Left ventricle myocardium superior (tissue), 1 donor: ENCODE measurements at places on chromosomes 1 and 21. TPM values are rescaled to one million over a fixed set of nuclear protein-coding genes. Genes with fewer than 3 reads are reported as not detected.

- no peak for DNase-seq
Measured at GRCh38 chr21:36744190-36744559, 45.3 kb downstream of the SIM2 start.

DNA sequence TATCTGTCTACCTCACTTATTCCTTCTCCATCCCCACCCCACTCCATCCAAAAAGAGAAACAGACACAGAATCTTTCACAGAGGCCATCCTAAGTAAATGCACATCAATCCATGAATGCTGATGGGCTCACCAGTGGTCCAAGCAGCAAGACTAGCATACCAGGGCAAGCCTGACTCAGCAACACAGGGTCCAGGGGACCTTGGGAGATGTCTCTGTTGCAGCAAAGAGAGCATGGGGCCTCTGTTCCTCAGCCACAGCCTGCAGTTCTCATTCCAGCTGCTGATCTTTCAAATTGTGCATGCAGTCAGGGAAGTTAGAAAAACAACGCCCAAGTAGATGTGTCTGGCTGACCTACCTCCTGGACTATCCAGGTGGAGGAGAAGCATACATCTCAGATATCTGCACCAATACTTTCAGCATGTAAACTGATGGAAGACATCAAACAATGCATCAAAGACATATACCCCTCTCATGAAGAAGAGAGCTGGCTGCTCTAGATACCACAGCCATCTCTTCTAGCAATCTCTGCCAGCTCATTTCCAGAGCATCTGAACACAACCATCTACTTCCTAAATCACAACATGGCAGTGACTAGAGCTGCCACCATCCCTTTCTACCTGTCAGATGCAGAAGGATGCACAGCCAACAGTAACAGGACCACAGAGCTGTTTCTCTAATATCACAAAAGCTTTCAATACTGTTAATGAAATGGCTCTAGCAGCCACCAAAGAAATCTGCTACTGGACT lies 54.5 kb downstream of the CD34 start:
- DNase-seq, result no peak

- DNase-seq, result no peak
Measured at GRCh38 chr1:209727286-209727685, 22.6 kb downstream of the HSD11B1 start.

- DNase-seq, result no peak
Measured at GRCh38 chr1:172453607-172454006, 9.7 kb upstream of the PIGC start.

DNA sequence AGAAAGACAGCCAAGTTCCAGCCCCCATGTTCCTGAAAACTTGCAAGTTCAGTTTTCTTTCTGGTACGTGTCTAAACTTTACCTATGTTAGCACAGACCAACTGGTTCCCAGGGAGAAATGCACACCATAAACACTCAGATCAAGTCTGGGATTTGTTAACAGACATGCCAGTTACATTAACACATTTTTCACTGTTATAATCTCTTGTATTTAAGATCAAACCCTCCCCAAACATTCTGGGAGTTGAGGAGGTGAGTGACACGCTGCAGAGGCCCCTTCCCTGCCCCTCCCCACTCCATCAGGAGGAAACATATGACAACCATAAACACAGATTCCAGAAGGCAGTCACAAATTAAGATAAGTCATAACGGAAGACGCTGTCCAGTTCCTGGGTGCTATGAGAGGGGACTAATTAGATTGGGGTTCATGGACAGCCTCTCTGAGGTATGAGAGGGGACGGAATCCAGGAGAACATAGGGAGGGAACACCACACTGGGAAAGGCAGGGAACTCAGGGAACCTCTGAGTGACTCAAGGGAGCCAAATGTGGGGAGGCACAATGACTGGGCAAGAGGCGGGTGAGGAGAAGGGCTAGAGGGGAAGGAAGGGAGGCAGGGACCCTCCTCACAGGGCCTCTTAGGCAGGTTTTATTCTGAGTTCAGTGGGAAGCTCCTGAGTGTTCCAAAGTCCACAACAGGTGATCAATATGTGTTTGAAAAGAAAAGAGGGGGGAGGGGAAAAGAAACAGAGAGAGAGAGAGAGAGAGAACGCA lies 25.0 kb downstream of the DUSP10 start:
- DNase-seq, result no peak

GRCh38 chr1:36842448-36842847 lies 191.9 kb downstream of the GRIK3 start:
- DNase-seq, result no peak

GRCh38 chr1:88191917-88192316 lies 492.2 kb upstream of the PKN2 start:
- DNase-seq, result no peak

DNA sequence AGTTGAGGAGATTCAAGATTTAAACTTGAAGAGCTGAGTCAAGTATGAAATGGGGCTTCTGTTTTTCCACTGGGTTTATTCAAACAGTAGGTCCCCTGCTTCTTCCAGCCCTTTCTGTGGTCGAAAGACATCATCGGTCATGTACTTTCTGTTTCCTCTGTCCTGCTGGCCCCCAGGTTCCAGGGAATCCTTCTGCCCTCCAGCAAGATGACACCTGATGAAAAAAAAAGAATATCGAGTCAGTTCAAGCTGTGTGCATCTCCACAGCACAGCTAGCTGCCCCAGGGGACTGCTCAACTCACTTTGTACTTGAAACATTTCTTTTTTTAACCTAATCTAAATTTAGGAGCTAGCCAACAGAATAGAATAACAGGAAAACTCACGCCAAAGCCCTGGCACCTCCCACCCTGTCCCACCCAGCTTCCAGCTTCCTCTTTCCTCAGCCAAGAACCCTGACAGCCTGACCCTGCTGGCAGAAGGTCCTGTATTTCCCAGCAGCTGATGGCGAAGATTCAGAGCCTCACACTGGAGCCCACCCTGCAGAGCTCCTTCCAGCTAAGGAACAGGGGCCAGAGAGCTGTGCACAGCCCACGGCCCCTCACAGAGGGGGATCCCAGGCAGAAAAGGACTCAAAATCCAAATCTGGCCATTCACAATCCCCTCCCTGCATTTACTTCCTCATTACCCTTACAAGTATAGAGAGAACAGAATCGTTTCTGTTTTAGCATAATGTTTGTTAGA lies 176.5 kb downstream of the PSMG1 start:
- peak; percentile 77 for DNase-seq

- DNase-seq, result no peak
Measured at GRCh38 chr1:157806431-157807149, 13.3 kb downstream of the FCRL1 start.

DNA sequence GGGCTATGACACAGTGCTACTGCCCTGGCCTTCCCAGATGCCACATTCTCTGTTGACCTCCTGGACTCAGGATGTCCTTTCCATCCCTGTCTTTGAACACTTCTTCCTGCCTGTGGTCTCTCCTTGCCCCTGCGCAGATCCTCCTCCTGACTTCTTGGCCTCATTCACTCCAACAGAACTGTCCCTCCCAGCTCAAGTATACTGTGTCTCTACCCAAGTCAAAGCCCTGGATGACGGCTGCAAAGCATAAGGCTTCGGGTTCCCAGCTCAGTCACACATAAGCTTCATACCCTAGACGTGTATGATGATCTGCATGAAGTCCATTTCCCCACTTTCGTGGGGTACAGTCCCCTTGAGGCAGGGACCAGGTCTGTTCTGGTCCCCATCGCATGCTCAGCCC lies 328.2 kb upstream of the VAMP3 start:
- DNase-seq, result no peak

GRCh38 chr1:100308777-100309176 lies 42.8 kb downstream of the RTCA start:
- DNase-seq, result no peak

DNA sequence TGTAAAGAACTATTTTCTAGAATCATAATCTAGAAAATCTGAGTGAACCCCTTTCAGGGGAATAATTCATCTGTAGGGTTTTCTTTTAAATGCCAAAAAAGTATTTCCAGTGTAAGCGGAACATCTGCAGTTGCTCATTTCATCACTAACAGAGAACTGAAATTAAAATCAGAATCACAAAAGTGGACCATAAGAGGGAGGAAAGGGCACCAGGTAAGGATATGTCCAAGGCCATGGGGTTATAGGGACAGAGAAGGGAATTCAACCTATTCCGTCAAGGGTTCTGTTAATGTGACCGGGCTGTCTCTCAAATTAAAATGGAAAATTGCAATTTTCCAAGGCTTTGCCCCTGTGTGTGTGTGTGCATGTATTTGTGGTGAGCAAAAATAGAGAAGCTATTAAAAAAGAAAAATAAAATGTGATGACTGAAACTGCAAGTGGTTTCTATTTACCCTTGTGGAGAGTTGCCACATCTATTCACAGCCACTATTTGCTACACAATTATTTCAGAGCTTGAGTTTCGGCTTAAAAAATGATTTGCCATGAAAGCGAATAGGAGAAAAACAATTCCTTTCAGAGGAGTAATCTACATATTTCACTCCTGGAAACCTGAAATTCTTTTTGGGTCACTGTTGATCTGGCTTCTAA lies 53.1 kb downstream of the APP start:
- DNase-seq, result no peak

- peak; percentile 61 for DNase-seq
Measured at GRCh38 chr1:14945132-14946010, 208.2 kb upstream of the TMEM51 start.

GRCh38 chr1:240967070-240967724 lies 355.2 kb upstream of the GREM2 start:
- no peak for DNase-seq

- DNase-seq, result no peak
Measured at GRCh38 chr1:4336507-4336906, 317.9 kb upstream of the AJAP1 start.

DNA sequence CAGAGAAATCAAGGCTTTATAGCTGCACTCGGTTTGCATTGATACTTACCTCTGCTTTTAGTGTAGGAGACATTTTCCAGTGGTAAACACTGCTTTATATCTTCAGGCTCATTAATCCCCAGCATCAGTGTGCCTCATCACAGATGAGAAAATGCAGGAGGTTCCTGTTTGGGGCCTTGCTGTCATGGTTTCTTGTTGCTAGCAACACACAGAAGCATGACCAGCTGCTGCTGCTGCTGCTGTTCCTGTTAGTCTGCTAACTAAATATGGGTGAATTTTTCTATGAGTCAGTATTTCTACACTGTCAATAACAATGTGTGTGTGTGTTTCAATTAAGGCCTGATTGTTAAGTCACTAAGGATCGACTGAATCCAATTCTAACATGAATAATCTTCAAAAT lies 85.8 kb upstream of the RGS1 start:
- peak; percentile 58 for DNase-seq

- DNase-seq, result peak; percentile 82
Measured at GRCh38 chr1:40951943-40952743, 27.4 kb upstream of the CTPS1 start.

- no peak for DNase-seq
Measured at GRCh38 chr1:34166625-34167361, 1.8 kb upstream of the CSMD2 start.

DNA sequence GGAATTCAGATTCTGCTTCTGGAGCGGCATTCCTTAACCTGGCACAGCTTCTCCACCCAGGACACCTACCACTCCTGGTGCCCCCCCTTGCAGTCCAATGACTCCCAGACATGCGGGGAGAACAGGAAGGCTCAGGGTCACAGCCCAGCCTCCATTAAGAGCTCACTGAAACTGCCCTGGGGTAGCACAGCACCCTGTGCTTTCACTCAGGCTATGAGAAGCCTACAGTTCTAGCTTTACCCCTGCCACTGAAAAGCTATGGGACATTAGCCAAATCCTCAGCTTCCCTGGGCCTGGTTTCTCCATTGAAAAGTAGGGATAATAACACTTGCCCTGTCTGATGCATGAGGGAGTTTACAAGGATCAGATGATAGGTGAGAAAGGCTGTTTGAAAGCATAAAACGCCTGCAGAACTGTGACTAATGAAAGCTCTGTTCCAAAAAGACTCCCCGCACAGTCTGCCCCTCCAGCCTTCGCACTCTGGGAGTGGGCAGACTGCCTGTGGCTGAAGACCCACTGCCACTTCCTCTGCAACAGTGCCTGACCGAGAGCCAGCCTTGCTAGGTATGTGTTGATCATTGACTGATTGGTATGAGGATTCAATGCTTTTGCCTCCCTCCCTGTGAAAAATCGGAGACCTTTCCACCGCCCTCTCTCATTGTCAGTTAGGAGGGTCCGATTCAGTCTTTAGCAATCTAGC lies 2.7 kb upstream of the CLDN19 start:
- DNase-seq, result no peak

DNA sequence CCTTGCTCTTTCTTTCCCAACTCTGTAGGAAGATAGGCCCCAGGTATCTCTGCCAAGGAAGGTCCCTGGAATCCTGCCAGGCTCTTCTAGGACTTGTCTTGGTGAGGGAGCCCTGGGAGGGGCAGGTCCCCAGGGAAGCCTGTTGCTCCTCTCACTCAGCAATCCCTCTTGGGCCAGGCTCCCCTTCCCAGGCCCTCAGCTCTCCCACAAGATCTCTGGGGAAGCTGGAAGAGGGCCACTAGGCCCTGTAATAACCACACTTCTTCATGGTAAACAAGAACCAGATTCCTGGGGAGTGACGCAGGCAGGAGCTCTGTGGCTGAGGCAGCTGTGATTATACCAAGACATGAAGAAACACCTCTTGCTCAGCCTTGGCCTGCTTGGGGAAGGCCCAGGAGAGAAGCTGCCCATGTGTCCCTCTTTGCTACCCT lies 9.9 kb upstream of the MAPKAPK2 start:
- DNase-seq, result no peak

DNA sequence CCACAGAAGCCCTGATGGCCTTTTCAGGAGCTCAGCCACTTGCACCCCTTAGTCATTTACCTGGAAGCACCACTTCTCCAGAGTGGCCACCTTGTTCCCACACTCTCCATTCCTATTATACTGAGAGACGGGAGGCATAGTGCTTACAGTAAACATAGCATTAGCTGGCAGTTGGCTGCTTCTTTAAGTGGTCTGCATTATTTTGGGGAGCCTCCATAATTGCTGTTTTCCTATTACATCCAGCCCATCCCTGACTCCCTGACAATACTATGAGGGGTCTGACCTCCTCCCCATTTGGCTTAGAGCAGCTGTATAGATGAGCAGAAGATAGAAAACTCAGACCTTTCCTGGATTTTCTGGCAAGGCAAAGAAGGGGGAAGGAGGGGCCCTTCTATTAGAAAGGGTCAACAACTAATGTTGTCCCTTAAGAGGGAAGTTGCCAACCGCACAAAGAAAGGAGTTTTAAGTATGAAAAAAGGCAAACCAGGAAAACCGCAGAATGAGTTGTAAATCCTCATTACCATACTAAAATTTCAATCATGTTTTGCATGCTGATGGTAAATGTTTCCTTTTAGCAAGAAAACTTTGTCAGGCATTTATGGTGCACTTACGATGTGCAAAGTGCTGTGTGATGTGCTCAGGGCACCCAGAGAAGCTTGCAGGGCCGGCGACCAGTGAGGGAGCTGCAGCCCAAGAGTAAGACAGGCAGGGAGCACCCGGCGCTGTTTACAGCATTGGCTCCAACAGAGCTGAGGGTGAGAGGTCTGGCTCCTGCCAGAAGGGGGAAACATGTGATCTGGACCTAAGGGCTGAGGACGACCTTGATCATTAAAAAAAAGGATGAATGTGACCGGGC lies 167.3 kb downstream of the ZZZ3 start:
- DNase-seq, result peak; percentile 63

- no peak for DNase-seq
Measured at GRCh38 chr1:216553040-216553439, 129.8 kb upstream of the USH2A start.

- no peak for DNase-seq
Measured at GRCh38 chr1:153397051-153397923, 6.4 kb upstream of the S100A8 start.

The NHLH1 gene
- total RNA-seq, result not detected

The LYPD8 gene
- total RNA-seq, result not detected

The RGS1 gene
- total RNA-seq, result 0.59 TPM

The MAN1C1 gene
- total RNA-seq, result 17.9 TPM

The TFF2 gene
- not detected for total RNA-seq

The DYRK3 gene
- 22.2 TPM for total RNA-seq

The RBP7 gene
- total RNA-seq, result 31.9 TPM

The FOXD3 gene
- 0.32 TPM for total RNA-seq

The COG2 gene
- 34.3 TPM for total RNA-seq

The KRTAP11-1 gene
- not detected for total RNA-seq

The CDC73 gene
- 59.5 TPM for total RNA-seq
